ENCODE measurements at places on chromosomes 3 and 15.

- no peak for DNase-seq
Measured at GRCh38 chr3:193489949-193490348, 64.7 kb downstream of the ATP13A4 start.

DNA sequence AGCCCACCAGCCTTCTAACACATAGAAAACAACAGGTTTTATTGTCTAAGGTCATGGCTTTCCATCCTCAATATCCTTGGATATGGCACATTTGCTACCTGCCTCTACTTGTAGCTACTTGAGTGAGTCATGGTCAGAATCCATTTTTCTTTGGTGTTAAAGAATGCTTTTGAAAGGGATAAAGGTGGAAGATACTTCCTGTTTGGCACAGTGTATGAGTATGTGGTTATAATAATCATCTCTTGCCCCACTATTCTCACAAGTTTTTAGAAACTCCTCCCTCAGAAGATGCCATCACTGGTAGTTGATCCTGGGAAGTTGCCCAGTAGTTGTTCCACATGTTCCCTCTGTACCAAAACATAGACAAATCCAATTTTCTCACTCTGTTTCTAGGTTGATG is 508.6 kb upstream of the IL12A start:
- no peak for DNase-seq

DNA sequence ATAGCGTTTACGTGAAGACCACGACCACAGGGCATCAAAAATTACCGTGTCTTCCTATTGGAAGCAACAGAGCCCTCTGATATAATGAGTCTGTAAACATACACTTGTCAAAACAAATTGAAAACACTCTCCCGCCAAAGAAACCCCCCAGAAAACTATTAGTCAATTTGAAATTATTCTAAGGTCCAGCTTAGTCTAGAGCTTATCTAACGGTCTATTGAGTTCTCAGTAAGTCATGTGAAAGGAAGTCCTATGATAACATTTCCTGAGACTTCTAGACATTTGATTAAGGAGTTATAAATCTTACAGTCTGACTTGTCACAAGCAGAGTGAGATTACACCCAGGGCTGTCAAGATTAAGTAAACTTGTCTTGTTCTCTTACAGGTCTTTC is 356.3 kb downstream of the FOXP1 start:
- DNase-seq = no peak

- DNase-seq = no peak
Measured at GRCh38 chr3:41370307-41370706, 171.0 kb downstream of the CTNNB1 start.

DNA sequence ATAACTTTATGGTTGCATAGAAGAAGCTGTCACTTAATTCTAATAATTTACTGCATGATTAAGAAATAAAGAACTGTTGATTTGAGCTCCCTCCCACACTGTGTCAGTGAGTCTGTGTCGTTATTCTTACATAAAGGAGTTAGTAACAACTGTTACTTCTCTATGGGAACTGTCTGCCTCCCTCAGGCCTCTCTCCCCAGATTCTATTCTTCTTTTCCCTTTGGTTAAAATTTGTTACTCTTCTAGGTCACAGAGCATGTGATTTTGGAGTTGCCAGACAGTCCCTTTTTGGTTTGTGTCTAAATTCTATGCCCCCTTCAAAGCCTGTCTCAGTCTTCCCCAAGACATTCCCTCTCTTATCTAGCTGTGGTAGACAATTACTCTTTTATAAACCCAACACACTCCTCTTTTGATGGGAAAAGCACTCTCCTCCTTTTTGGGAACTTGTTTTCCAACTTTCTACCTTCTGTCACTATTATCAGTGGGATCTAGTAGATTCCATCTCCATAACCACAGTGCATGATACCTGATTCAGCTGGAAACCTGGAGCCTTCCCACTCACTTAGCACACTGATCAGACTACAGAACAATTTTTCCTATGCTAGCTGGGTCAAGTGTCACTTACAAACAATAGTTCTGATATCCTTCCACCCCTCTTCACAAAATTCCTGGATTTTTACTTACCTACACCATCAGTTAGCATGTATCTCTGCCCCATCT is 422.1 kb upstream of the TGFBR2 start:
- DNase-seq = no peak

DNA sequence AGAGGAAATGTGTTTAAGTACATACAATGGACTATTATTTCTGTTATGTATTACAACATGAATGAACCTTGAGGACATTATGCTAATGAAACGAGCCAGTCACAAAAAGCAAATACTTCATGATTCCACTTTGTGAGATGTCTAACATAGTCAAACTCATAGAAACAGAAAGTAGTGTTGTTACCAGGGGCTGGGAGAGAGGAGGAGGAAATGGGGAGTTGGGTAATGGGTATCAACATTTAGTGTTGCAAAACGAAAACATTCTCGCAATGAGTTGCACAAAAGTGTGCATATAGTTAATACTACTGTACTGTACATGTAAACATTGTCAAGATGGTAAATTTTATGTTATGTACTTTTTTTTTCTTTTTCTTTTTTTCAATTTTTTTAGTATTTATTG is 194.3 kb downstream of the IL5RA start:
- DNase-seq = no peak

- DNase-seq = no peak
Measured at GRCh38 chr3:42473083-42473932, 29.1 kb upstream of the VIPR1 start.

GRCh38 chr15:67771189-67771800 is 54.0 kb upstream of the SKOR1 start:
- no peak for DNase-seq

DNA sequence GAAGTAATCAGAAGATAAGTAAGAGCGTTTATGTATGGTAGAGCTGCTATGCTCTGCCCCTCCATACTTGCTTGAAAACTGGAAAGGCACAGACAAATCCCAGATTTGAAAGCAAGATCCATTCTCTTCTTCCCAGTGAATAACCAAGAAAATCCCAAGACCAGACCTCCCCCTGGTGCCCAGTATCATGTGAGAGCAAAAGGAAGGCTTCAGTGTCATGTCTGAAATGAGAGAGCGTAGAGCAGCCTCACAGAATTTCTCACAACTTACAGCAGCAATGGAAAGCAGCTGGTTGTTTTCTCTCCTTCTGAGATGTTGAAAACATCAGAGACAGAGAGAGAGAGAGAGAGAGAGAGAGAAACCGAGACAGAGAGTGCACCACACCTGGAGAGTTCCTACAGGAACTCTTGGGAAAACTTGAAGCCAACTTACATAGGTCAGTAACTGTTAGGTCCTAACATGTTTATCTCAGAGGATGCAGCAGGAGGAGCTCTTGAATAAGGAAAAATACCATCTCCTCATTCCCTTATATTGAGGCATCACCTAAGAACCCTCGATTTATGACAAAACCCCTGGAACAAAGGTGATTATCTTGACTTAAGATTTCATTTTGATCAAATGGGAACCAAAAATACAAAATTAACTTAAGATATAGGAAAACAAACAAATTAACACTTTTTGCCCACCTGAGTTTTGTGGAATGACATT is 273.3 kb downstream of the NSUN3 start:
- DNase-seq = no peak

GRCh38 chr15:66187271-66187670 is 66.3 kb downstream of the MEGF11 start:
- DNase-seq = no peak

DNA sequence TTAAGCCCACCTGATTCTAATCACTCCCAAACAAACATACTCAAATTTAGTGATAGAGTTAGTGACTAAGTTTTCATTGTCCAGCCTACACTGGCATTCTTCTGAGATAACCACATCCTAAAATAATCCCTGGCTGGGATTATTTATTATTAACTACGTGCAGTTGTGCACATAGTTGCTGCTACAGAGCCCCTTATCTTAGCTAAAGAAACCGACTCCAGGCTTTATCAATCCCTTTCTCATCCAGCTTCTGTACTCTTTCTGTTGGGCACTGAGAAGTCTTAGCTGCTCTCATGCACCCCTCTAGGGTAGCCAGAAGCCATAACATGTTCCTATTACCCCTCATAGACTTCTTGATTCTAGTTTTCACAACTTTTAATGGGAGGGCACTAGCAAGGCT is 208.7 kb downstream of the MBNL1 start:
- DNase-seq = no peak

GRCh38 chr15:83610132-83610531 is 43.8 kb upstream of the ADAMTSL3 start:
- DNase-seq = no peak

- no peak for DNase-seq
Measured at GRCh38 chr3:40754994-40755393, 230.2 kb downstream of the ZNF621 start.

All from stimulated activated CD4-positive, alpha-beta T cell treated with anti-CD3 and anti-CD28 coated beads, TNF-alpha, amount 100 ng/mL, for 48 hours (primary cell).